ENCODE measurements at places on chromosomes 1 and 21.

DNA sequence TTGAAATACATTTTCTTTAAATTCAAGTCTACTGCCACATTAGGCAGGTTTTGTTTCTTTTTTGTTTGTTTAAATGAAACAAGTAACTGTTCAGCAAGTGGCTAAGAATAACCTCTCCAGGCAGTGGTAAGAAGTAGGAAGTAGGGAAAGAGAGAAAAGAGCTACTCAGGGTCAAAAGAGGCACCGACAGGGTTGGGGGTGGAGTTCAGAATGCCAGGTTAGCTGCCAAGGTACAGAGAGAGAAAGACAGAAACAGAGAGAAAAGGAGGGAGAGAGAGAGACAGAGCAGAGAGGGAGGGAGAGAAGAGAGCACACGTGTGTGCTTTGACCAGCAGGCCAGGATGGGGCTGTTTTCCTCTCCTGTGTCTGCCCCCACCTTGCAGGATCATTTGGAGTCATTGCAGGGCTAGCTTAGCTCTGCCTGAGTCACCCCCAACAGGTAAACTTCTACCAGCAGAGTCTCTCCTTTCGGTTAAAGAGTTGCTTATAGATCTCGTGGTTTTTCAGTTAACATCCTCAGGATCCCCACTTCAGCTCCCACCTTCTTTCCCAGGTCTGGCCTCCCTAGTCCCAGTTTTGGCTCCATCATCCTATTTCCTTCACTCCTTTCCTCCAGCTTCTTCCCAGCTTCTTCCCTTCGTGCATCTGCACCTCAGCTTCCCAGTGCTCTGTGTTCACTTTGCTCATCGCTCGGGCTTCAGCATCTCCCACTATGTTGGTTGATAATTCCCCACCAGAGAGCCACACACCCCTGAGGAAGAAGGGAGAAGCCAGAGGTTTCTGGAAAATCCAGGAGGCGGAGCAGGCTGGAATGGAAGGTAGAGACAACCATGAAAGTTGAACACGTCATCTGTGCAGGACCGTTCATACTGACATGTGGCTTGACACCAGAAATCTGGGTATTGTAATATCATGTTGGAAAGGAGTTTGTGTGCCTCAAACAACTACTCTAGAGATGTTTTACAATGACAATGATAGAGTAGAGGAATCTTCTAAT is 21.8 kb upstream of the RAB4A start:
- no peak for DNase-seq

DNA sequence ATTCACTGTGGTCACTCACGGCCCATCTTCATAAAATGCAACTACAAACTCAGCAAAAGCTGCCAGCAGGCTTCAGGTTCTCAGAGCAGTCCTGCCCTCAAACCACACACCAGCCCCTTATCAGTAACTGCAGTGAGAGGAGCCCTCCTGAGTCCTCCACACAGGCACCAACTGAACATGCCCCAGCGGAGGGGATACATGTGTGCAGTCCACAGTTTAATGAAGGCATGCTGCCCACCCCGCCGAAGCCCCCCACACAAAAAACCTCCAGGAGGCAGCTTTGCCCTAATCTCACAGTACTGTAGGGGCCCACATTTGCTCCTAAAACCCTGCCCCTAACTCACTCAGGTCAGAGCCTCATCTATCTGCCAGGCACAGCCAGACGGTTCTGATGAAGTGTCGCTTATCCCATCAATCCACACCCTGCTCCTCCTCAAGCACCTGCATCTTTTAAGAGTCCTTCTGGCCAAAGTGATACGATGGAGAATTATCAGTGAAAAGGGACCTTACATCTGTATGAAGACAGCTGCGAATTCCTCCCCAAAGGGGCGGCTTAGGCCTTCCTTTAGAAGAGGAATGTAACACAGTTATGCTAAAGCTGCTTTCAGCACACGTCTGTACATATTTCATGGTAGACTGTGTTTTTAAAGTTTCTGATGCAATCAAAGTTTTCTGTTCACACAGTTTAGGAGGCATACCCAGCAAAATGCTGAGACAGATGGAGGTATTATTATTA is 3.5 kb downstream of the ABCB10 start:
- no peak for DNase-seq

DNA sequence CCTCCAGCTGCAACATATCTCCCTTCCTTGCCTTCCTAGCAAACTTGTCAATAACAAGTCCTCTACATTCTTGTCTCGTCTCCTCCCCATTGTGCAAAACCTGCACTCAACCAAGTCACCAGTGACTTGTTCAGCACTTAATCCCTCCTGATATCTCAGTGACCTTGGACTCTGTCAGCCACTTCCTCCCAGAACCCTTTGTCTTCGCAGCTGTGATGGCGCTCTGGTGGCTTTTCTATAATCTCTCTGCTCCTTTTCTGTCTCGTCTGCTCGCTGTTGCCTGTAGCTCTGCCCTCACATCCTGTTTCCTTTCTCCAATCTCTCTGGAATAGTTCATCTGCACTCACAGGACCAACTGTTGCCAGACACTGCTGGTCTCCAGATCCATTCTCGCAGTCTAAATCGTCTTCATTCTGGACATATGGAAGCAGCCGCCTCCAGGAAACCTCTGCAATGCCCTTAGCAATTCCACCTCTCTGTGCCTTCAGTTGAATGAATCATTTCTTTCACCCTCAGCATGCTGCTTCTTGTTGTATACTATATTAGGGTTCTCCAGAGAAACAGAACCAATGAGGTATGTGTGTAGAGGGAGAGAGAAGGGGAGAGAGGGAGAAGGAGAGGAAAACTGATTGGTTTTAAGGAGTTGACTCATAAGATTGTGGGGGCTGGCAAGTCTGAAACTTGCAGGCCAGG is 17.4 kb upstream of the IFNAR2 start:
- no peak for DNase-seq

DNA sequence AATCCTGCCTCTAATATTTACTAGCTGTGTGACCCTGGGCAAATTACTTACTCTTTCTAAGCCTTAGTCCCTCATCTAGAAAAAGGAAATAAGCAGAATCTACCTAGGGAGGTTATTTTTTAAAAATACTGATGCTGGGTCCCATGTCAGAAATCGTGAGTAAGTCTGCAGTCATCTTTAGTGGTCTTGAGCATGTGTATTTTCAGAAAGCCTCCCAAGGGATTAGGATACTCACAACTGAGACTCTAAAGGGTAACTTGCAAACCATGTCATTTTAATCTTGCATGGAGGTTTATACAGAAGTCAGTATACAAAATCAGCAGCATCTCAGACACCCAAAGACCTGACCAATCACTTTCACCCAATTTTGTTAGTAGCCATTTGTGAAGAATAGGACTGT is 43.2 kb downstream of the DSTYK start:
- no peak for DNase-seq
